ENCODE measurements at places on chromosomes 2 and 18.

DNA sequence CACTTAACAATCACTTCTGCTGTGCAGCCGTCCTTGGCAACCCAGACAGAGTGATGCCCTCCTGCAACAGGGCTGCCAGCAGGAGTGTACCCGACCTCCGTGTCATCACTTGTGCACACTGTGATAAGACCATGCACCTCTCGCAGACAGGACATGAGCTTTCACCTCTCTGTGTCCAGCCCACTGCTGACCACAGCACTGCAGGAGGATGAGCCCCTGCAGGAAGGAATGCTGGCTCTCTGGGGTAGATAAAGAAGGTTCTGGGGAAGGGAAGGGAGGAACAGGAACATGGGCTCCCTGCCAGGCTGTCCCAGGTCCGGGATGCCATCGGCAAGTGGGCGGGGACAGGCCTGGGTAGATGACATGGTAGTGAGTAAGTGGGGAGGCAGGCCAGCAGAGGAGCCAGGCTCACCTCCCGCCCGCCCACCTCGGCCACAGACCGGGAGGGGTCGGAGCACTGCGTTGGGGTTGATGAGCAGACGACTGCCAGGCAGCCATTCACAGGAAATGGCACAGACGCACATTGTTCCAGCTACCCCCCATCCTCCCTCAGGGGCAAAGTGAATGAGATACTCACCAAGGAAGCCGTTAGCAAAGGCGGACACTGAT, 18.6 kb upstream of the COL6A3 start:
- peak; percentile 77 for DNase-seq

- no peak for DNase-seq
Measured at GRCh38 chr2:158914066-158914465, 54.4 kb upstream of the TANC1 start.

DNA sequence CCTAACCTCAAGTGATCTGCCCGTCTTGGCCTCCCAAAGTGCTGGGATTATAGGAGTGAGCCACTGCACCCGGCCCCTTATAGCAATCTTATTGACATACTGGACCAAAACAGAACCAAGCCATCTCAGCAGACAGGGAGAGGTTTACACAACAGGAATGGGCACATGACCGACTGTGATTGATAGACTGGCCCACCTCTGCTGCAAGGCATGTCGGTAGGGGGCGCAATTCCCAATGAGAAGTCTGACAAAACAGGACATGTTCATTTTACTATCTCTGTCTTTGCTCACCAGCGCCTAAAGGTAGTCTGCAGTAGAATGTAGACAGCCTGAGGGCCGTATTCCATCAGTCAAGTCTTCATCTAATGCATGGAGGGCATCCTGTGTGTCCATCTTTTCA, 2.0 kb downstream of the LYPD6B start:
- peak; percentile 11 for DNase-seq

DNA sequence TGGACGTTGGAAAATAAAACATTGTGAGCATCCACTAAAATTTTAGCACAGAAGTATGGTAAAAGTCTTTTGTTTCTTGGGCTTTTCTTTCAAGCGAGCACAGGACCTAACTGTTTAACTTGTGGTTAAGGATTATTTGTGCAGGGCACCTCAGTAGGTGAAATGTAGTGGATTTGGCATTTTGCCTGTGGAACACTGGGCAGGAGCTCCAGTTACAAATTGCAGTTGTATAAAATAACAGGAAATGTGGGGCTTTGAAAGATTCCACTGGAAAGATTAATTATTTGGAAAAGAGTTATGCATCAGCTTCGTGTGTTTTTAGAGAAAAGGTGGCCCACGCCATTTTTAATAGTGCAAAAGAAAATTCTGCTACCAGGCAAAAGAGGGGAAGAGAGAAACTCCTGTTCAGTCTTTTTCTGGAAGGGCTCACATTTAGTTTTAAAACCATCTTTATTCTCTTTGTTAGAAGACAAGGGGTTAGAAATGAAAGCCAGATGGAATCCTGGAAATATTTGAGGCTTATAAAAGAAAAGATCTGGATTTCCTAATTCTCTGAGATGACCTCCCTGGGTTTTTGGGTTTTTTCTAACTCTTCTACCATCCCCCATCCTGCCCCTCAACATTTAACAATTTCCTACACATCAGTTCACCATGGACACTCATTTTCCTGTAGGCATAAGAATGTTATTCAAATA, 144.3 kb upstream of the SERTAD2 start:
- DNase-seq = no peak

DNA sequence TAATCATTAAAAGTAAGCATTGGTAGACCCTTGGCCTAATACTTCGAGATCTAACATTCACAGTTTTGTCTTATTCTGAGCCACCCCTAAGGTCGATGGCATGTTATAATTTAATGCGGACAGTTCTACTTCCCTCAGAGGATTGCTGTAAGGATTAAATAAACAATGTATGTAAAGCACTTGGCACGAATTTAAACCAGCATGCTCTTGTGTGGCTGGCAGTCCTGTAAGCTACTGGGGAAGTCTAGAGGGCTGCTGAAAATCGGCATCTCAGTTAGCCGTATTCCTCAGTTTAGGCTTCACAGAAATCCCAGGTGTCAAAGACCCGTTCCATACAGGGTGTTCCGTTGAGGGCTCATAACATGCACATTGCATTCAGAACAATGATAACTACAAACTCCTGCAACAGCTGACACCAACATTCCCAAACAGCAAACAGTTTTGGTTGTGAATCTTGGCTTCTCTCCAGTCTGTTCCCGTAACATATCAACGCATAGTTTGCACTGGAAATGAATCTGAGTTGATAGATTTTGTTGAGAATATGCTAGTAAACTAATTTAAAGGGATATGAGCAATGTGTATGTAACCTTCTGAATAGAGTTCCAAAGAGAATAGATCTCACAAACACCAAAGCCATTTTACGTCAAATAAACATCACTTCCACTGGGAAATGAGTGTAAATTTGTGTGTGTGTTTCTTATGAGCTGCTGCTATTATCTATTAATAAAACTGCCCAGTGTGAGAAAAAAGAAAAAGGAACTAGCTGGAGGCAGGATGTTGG, 52.2 kb upstream of the ACKR3 start:
- no peak for DNase-seq

DNA sequence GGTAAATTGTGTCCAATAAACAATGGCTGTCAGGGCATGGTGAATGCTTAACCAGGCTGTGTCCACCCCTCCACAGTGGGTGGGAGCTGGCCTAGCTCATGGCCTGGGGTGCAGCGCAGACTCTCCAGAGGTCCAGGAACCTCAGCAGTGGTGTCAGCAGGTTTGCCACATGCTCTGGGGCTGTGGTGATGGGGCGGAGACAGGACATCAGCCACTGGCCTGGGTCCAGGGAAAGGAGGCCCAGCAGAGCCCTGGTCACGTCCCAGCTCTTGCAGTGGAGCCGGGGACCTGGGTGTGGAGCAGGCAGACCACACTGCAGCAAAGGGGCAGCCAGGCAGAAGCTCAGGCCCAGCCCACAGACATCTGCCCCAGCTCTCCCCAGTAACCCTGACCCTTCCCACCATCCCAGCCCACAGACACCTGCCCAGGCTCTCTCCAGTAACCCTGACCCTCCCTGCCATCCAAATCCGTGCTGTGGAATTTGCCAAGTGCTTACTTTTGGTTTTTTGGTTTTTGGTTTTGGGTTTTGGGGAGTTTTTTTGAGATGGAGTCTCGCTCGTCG, 13.8 kb upstream of the KIF1A start:
- DNase-seq = no peak

DNA sequence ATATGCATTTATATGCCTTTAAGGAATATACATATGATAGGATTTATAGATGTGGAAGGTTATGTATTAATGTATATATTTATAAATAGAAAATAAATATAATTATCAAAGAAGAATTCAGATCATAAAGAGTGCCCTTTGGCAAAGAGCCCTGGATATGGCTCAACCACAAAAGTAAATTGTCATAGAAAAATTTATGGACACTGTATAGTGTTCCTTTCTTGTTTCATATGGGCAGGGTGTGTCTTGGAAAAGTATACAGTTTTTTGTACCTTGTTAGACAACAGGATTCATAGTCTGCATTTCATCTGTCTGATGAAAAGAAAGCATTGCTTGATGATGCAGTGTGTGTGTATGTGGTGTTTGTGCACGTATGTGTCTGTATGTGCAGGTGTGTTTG, 2.9 kb downstream of the UGT1A7 start:
- DNase-seq = no peak

GRCh38 chr2:234864506-234864905, 87.3 kb upstream of the SH3BP4 start:
- DNase-seq = no peak

DNA sequence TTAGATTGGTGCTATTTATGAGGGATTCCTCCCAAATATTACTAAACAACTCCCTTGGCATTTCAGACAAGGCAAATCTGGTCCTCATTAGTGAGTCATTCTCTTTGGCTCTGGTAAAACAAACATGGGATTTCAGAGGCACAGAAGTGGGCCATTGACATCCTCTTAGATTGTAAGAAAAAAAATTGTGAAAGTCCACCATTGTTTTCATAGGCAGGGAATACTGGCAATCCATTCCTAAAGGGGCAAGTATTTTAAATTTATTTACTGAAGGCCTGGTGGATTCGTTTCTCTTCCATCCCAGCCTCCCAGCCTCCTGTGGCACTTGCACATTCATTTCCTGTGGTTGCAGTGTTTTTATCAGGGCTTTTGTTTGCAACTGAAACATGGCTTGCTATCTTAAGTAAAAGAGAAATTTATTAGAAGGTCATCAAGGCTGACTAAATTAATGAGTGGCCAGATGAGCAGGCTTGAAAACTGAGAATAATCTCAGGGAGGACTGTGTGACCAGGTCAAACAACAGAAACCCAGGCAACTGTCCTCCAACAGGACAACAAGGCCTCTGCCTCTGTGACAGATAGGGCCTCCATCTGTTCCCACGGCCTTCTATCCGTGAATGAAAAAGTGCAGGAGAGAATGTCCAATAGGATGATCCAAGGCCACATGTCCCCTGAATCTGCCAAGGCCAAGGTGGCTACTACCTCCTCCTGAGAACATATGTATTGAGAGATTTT, 23.1 kb upstream of the TNFAIP6 start:
- peak; percentile 92 for DNase-seq

GRCh38 chr18:50473881-50474280, 86.0 kb upstream of the MAPK4 start:
- no peak for DNase-seq

DNA sequence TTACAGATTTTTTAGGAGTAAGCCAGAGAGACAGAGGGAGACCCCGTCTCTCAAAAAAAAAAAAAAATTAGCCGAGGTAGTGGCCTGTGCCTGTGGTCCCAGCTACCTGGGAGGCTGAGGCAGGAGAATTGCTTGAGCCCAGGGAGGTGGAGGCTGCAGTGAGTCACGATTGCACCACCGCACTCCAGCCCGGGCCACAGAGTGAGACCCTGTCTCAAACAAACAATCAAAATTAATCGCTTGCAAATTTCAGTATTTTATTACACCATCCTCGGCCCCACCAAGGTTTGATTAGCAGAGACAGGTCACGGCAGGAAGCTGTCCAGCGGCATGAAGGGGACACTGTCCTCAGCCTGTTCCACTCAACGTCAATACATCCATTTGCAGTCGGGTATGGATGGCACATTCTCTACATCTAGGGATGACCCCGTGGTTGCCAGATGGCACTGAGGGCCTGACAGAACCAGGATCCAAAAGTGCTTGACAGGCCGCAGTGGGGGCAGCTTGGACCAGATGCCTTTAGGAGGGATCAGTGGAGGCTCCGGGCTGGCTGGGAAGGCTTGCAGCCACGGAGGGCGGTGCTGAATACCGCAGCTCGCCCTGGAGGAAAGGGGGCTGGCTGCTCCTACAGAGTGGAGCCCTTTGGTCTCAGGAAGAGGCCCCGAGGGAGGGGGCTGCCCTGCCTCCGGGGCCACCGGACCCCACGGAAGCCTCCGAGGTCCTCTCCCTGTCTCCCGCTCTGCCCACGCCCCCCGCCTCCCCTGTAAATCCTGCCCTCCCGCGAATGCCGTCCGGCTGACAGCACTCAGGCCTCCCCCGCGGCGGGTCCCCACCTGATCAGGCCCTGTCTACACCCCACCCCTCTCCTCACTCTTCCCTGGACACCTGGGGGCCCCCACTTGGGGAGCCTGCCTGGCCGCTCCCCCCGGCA, 13.1 kb downstream of the ASPRV1 start:
- no peak for DNase-seq

GRCh38 chr2:78814331-78814986, 211.0 kb upstream of the REG3G start:
- DNase-seq = no peak

DNA sequence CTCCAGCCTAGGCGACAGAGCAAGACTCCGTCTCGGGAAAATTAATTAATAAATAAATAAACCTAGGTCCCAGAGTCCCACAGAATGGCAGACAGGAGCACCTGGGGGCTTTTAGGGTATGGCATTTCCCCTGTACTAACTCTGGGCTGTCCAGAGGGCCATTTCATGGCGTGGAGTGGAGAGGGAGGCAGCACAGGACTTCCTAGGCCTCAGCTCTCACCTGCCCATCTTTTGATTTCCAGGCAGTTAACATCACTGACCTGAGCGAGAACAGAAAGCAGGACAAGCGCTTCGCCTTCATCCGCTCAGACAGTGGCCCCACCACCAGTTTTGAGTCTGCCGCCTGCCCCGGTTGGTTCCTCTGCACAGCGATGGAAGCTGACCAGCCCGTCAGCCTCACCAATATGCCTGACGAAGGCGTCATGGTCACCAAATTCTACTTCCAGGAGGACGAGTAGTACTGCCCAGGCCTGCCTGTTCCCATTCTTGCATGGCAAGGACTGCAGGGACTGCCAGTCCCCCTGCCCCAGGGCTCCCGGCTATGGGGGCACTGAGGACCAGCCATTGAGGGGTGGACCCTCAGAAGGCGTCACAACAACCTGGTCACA, 5.1 kb downstream of the IL1RN start:
- no peak for DNase-seq

DNA sequence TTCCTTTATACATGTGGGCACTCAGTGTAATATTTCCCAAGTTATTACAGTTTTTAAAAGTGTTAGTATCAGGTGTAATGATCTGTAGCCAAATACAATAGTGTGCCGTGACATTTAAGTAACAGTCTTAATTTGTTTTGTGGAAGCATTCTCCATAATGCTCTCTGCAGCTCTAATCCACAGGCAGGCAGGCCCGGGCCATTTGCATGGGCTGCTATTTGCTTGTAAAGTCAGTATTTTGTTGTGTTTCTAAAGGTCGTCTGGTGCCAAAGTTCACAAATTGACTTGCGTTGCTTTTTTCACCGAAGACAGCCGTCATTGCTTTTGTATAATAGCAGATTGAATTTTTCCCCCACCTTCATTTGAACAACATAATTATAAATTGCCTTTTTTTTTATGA, 153.0 kb downstream of the GBX2 start:
- no peak for DNase-seq

DNA sequence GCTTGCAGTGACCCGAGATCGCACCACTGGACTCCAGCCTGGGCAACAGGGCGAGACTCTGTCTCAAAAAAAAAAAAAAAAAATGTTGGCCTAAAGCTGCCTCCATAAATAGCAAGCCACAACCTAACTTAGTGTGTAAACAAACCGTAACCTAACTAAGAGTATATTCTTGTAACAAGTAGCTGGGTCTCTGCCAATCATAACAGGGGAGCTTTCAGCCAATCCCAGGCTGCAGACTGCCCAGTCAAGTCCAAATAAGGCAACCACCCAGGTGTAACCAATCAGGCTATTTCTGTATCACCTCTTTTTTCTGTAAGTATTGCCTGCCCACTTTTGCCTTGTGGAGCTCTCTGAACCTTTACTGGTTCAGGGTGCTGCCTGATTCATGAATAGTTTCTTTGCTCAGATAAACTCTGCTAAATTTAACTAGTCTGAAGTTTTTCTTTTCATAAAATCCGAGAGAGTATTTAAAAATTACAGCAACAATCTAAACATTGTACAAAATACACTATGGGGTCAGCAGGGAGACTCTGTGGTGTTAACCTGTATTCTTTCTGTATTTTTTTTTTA, 4.5 kb downstream of the PSTPIP2 start:
- DNase-seq = no peak

- DNase-seq = no peak
Measured at GRCh38 chr2:111708476-111709180, 175.4 kb downstream of the ANAPC1 start.
